ENCODE measurements at places on chromosomes 12 and 14. TPM values are rescaled to one million over a fixed set of nuclear protein-coding genes. Genes with fewer than 3 reads are reported as not detected.

Gene LRRC10
- not detected for total RNA-seq

Gene ACOT2
- 22.8 TPM for total RNA-seq

Gene KRT77
- total RNA-seq: not detected

Gene CLEC9A
- total RNA-seq: not detected

Gene SMARCD1
- 50.3 TPM for total RNA-seq
